ENCODE measurements at places on chromosomes 3 and 15. TPM values are rescaled to one million over a fixed set of nuclear protein-coding genes. Genes with fewer than 3 reads are reported as not detected.

- no peaks in the 10 kb centered on the region for H3K4me1 ChIP-seq
- no peaks in the 10 kb centered on the region for H3K27me3 ChIP-seq
- H3K36me3 ChIP-seq = no peaks in the 10 kb centered on the region
- H3K27ac ChIP-seq = no peak overlapping the region
- H3K4me3 ChIP-seq = no peak overlapping the region
Observed at GRCh38 chr3:109224333-109224732, 87.8 kb downstream of the C3orf85 start.

GRCh38 chr3:124385996-124386395 lies 344.3 kb upstream of the UMPS start:
- H3K4me1 ChIP-seq = no peaks in the 10 kb centered on the region
- no peak overlapping the region for H3K27ac ChIP-seq
- H3K27me3 ChIP-seq = peaks cover 58% of the 10 kb centered on the region
- DNase-seq = no peak
- H3K4me3 ChIP-seq = no peak overlapping the region
- no peaks in the 10 kb centered on the region for H3K36me3 ChIP-seq

- no peaks in the 10 kb centered on the region for H3K4me1 ChIP-seq
- no peak overlapping the region for H3K27ac ChIP-seq
- no peak overlapping the region for H3K4me3 ChIP-seq
- DNase-seq = no peak
- no peaks in the 10 kb centered on the region for H3K27me3 ChIP-seq
- H3K36me3 ChIP-seq = no peaks in the 10 kb centered on the region
Observed at GRCh38 chr3:10423171-10423882, 82.1 kb downstream of the ATP2B2 start.

- H3K4me3 ChIP-seq = no peak overlapping the region
- H3K4me1 ChIP-seq = peaks cover 18% of the 10 kb centered on the region
- H3K27ac ChIP-seq = peak overlapping the region; percentile 69
- no peaks in the 10 kb centered on the region for H3K36me3 ChIP-seq
- no peaks in the 10 kb centered on the region for H3K27me3 ChIP-seq
Observed at GRCh38 chr3:23712656-23713559, 92.8 kb upstream of the UBE2E1 start.

GRCh38 chr15:100284701-100285100 lies 57.1 kb downstream of the ADAMTS17 start:
- H3K4me1 ChIP-seq = no peaks in the 10 kb centered on the region
- no peak overlapping the region for H3K27ac ChIP-seq
- DNase-seq = no peak
- H3K27me3 ChIP-seq = no peaks in the 10 kb centered on the region
- no peaks in the 10 kb centered on the region for H3K36me3 ChIP-seq

DNA sequence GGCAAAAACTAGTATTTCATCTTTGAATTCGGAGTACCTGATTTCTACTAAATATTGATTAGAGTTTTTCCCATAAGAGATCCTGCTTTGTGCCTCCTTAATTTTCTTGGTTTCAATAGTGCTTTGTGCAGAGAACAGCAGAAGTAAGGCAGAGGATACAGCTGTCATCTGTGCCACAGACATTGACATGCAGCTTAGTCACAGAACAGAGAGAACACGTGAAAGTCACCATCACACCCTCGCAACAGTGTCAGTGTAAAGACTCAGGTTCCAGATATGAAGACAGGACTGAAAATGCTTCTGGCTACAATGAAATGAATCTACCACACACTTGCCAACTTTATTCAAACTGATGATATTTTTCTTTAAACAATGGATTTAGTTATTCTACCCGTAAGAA lies 942.8 kb upstream of the CFAP20DC start:
- no peaks in the 10 kb centered on the region for H3K4me1 ChIP-seq
- no peak for DNase-seq
- H3K36me3 ChIP-seq = no peaks in the 10 kb centered on the region

- no peak overlapping the region for H3K4me3 ChIP-seq
- H3K4me1 ChIP-seq = no peaks in the 10 kb centered on the region
- H3K27ac ChIP-seq = no peak overlapping the region
- H3K36me3 ChIP-seq = no peaks in the 10 kb centered on the region
Observed at GRCh38 chr15:57356636-57357035, 19.7 kb upstream of the CGNL1 start.

DNA sequence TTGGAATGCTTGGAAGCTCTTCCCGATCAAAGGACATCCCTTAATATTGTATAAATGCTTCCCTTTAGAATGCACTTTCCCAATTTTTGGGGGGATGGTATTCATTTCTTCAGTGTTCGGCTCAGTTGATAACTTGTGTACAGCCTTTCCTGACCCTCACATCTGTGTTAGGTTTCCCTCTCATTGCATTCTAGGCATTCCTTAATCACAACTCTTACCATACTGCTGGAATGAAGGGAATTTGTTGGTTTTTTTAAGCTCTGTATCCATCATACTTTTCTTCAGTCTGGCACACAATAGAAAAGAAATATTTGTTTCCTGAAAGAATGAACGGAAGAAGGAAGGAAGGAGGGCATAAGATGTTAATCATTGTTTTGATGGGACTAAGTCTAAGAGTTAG lies 119.5 kb downstream of the CHST2 start:
- H3K27me3 ChIP-seq = no peaks in the 10 kb centered on the region
- DNase-seq = no peak
- no peaks in the 10 kb centered on the region for H3K4me1 ChIP-seq
- H3K27ac ChIP-seq = no peak overlapping the region
- H3K36me3 ChIP-seq = no peaks in the 10 kb centered on the region

PLA2G4E gene
- total RNA-seq = not detected

ITGA11 gene
- 0.28 TPM for total RNA-seq

MESP1 gene
- 6.4 TPM for total RNA-seq

FMN1 gene
- total RNA-seq = 3.9 TPM

SMCO1 gene
- total RNA-seq = not detected

TIMP4 gene
- total RNA-seq = not detected

GOLGA8S gene
- total RNA-seq = 0.15 TPM

ATR gene
- total RNA-seq = 38.6 TPM

KCNMB3 gene
- 5.8 TPM for total RNA-seq

GP5 gene
- 0.05 TPM for total RNA-seq

CPB1 gene
- 4.4 TPM for total RNA-seq
